ENCODE measurements at places on chromosomes 7 and 10.
A peak's percentile ranks its signal among the peaks of the same experiment; 100 is the strongest.

DNA sequence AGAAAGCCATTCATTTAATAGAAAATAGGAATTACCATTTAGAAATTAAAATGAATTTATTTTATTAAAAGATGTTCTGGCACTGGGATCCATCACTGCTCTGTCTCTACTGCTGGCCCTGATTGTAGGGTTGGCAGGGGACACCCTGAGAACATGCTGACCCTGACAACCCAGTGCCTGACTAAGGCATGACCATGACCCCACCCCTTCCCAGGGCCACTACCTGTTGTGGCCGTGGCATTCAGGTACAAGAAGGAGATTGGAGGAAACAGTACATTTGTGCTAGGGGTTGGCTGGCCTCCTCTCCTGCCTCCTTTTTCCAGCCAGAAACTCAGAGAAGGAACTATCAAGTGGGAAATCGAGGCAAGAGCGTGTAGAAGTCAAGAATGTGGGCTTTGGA lies 197.0 kb upstream of the ZMIZ1 start:
- no peak for DNase-seq

DNA sequence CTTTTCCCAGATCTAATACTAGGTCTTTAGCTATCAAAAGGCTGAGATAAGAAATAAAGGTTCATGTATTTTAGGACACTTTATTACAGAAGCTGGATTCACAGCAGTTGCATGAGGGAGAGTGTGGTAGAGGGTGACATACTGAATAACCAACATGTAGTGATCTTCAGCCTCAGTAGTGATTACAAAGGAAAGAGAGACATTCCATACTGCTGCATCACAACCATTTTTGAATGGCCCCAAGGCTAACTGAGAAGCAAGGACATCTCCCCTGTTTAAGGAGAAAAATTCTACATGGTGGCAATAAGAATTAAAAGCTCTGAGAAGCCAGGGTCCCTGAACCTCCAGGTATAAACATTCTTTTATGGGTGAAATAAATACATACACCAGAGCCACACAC lies 35.3 kb downstream of the COG5 start:
- DNase-seq = no peak

DNA sequence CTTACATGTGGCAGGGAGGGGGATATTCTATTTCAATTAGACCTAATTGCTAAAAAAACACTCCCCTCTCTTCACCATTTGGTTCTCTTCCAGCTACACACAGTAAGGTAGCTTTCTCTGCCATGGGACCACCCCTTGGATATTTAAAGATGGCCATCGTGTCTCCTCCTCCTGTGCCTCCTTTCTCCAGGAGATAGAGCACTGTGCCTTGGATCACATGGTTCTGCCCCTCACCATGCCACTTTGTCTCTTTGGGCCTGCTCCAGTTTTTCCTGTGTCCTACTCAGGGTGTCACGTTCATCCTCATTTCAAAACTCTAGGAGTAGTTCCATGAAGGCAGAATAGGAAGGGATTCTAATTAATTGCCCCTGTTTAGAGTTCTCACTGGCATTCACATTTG lies 1060.2 kb downstream of the KCNMA1 start:
- no peak for DNase-seq

GRCh38 chr10:89426230-89426868 lies 12.0 kb downstream of the IFIT5 start:
- DNase-seq = peak; percentile 76

- DNase-seq = no peak
These were observed 199.0 kb upstream of the ZMIZ1 start for GRCh38 chr10:78869508-78870454.

GRCh38 chr7:150409300-150410030 lies 30.3 kb downstream of the ZNF775 start:
- no peak for DNase-seq

- DNase-seq = no peak
These were observed 126.6 kb downstream of the TRRAP start for GRCh38 chr7:99004781-99005500.

- no peak for DNase-seq
These were observed 77.8 kb downstream of the ATAD1 start for GRCh38 chr10:87740254-87740655.

- DNase-seq = peak; percentile 35
These were observed 63.4 kb downstream of the VAX1 start for GRCh38 chr10:117074621-117075020.

DNA sequence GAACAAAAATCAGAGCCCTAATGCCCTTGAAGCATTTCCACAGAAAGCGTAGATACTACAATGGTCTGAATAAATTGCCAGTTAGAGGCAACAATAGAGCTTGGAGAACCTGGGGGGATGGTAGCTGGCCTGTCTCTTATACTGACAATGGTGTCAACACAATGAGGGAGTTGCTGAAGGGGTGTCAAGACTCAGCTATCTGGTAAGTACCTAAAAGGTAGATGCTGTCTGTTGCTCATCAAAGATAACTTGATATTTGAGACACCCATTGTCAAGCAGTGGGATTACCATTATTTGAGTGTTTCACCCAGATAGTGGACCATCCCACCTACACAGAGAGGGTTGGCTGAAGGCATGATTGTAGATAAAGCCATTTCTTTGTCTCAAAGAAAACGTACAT lies 72.8 kb downstream of the PDE1C start:
- DNase-seq = no peak

DNA sequence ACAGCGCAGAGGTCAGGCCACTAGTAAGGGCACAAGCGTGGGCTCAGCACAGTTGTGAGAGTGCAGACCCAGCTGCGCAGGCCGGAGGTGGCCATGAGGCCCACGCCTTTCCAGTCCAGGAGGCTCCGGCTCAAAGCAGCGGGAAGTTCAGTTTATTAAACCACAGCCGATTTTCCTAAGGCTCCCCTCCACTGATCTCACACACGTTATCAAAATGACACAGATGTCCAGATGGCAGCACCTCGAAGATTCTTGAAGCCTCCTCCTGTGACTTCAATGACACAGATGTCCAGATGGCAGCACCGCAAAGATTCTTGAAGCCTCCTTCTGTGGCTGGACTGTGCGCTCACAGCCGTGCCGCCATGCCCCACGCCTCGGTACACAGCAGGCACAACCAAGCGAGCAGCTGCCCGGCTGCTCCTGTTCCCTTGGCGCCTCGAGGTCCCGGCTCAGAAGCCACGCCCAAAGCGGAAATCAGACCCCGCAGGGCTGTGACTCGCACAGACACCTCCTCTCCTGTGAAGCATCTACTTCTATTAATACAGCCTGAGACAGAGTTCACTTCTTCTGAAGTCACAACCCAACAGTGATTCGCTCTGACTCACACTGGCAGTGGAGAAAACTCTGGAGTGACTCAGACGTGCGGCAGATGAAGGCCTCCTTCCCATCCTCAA lies 122.7 kb downstream of the MAD1L1 start:
- DNase-seq = no peak

GRCh38 chr7:57772126-57772924 lies 322.3 kb downstream of the ZNF716 start:
- DNase-seq = no peak

GRCh38 chr10:129415215-129416140 lies 51.6 kb upstream of the MGMT start:
- DNase-seq = no peak

DNA sequence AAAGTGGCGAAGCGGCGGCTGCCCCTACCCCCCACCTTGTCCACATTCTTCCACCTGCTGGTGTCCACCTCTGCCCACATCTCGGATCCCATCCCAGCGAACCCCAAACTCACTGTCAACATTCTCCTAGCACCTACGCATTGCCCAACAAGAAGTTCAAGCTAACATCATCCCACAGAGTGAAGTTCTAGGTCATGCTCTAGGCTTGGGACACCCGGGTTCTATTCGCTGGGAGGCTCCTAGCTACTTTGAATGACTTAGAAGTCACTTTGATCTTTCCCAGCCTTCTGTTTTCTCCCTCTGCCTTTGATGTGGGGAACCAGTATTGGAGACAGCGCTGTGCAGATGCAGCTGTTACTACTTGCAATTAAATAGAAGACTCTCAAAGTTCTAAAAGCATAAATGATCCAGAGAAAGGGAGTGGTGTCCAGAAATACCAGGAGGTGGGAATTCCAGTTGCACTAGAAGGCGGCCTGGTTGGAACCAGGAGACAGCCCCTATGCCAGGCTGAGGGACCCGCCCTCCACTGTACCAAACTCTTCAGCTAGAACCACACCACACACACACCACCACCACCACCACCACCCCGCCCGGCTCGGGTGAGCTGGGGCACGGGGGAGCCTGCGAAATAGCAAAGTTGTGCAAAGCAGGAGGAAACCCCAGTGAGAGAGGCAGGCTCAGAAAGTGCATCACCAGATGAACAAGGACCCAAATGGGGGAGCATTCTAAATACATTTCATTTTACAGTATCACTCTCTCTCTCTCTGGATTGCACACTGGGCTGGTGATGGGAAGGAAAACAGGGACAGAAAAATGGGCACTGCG lies 5.5 kb upstream of the VGF start:
- DNase-seq = no peak

- DNase-seq = no peak
These were observed 27.6 kb downstream of the ERLIN1 start for GRCh38 chr10:100158044-100158805.

GRCh38 chr10:23399701-23400144 lies 39.2 kb upstream of the OTUD1 start:
- DNase-seq = no peak
